Endothelial cell (in vitro differentiated cells): ENCODE measurements at places on chromosomes 1 and 21. TPM values are rescaled to one million over a fixed set of nuclear protein-coding genes. Genes with fewer than 3 reads are reported as not detected.

DNA sequence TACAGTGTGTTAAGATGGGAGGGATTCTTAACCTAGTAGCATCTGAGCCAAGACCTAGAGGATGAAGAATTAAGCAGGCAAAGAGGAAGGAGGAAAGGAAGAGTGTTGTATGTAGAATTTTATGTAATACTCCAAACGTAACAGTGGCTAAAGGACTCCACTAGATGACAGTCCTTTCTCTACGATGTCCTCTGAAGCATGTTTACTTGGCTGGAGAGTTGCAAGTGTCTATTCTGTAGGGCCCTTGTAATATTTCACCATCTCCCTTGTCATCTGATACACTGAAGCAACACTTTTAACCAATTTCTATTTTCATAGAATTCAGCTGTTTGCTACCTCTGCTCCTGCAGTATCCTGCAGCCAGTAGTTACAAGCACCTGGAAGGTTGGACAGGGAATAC, 2.2 kb upstream of the YBX1 start:
- no peak for DNase-seq

GRCh38 chr1:41329662-41330587, 31.3 kb upstream of the FOXO6 start:
- no peak for DNase-seq

DNA sequence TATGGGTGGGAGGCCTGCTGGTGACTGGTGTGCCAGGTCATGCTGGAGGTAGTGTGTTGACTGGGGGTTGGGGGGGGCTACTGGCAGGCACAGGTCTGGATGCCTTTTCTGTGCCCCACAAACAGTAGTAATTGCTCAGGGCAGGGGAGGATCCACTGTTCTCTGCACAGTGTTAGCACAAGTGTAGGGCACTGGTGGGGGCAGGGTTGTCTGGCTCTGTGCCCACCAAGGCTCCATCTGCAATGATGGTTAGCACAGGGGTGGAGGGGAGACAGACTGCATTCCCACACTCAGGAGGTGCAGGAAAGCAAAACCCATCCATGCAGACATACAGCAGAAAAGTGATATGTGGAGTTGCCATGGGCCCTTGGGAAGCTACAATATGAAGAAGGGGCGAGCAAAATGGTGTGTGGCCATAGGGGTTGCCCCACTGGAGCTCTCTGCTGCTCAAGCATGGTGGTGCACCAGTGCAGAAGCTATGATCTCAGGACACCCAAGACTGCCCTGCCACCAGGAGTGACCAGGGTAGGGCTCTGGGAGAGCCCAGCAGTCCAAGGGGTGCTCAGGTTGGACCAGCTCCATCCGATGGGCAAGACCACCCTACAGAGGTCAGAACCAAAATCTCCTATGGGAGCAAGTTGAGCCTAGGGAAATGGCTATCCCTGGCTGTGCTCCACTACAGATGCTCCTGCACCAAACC, 122.2 kb upstream of the KCTD3 start:
- no peak for DNase-seq

DNA sequence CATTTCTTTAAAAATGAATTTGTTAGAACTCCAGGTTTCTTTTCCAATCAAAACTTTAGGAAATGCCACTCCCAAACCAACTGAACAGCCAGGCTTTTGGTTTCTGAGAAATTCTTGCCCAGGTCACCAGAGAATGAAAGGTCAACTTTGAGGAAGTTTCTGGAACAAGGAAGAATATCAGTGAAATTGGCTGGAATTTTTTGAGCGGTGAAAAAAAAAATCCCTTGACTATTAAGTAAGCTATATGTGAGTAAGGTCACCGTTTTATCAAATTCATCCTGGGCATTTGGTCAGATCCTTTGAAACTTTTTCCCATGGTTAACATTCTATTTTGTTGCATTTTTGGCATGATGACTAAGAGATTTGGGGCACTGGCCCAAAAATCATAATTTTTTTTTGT, 469.3 kb downstream of the LTN1 start:
- DNase-seq: no peak

GRCh38 chr21:43361493-43362296, 65.2 kb downstream of the SIK1 start:
- no peak for DNase-seq

GRCh38 chr1:183632964-183633363, 2.6 kb downstream of the ARPC5 start:
- no peak for DNase-seq

DNA sequence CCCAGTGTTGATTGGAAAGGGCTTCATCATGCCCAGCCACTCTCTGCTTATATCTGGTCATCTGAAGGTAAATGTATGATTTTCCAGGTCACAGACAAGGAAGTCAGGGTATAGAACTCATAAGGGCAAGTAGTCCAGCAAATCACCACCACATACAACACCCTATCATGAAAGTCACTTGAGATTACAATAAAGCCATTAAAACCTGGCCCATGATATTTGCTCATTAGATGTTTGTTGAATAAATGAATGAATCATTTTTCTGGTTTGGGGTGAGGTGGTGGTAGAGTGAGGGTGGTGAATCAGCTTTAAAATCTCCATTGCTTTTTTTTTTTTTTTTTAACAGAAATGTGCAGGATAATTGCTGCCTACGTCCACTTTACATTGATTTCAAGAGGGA, 91.9 kb downstream of the TGFB2 start:
- no peak for DNase-seq

- DNase-seq: no peak
These were observed 73.9 kb upstream of the HAO2 start for GRCh38 chr1:119294722-119295121.

GRCh38 chr1:204858363-204858821, 12.3 kb upstream of the NFASC start:
- DNase-seq: no peak

DNA sequence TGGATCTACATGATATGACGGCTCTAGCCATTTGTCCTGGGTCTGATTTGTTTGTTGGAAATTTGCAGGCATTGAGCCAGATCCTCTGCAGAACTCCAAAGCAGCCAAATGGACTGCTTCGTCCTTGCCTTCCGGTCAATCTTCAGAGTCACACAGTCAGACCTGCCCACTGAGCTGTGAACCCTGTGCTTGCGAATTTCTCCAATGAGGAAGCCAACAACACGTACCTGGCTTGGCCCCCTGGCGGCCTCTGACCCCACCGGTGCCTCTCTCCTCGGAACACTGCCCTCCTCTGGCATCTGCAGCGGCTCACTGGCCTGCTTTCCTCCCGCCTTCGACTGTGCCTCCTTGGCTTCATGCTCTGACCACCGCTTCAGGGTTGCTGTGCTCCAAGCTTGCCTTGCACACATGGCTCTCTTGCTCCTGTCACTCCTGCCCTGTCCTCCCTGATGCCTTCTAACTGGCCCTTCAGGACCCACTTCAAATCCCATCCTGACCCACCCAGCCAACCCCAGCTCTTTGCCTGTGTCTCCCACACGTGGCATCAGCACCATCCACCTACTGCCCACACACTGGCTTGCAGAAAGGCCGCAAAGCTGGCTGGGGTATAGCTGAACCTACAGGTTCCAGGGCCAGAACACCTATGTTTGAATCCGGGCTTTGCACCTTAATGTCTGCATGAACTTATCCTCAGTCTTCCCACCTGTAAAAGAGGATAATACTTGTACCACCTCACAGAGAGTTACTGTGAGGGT, 128.2 kb downstream of the KCNN3 start:
- peak; percentile 32 for DNase-seq

GRCh38 chr1:31154000-31154631, 85.6 kb downstream of the NKAIN1 start:
- no peak for DNase-seq

Gene HSD3B2
- total RNA-seq: not detected
